ENCODE measurements at places on chromosomes 6 and 20.

- no peak for DNase-seq
Observed at GRCh38 chr6:18330548-18331081, 56.5 kb upstream of the RNF144B start.

DNA sequence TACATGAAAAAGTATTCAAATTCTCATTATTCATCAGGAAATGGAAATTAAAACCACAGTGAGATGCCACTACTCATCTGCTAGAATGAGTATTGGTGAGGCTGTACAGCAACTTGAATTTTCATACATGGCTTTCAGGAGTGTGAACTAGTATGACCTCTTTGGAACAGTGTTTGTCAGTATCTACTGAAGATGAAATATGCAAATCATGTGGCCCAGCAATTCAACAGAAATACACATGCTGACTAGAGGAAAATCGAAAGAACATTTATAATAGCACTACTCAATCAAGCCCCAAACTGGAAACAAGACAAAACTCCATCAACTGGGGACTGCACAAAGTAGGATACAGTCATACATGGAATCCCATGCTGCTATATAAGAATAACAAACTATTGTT lies 102.2 kb downstream of the DCDC2 start:
- DNase-seq = no peak

DNA sequence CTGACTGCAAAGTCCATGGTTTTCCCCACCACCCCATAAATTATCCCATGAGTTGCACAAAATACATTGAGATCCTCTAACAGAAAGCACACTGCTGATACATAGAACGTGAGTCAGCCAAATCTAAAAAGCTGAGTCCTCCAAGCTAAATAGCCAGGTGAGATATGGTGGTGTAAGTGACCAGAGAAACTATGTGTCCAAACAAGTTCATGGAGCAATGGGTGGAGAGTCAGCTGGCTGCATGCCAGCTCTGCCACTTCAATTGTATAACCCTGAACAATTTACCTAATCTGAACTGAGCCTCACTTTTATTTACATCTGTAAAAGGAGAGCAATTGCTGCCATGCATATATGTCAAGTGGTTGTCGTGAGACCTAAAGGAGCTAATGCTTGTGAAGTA lies 9.7 kb downstream of the SNAP25 start:
- DNase-seq = no peak

DNA sequence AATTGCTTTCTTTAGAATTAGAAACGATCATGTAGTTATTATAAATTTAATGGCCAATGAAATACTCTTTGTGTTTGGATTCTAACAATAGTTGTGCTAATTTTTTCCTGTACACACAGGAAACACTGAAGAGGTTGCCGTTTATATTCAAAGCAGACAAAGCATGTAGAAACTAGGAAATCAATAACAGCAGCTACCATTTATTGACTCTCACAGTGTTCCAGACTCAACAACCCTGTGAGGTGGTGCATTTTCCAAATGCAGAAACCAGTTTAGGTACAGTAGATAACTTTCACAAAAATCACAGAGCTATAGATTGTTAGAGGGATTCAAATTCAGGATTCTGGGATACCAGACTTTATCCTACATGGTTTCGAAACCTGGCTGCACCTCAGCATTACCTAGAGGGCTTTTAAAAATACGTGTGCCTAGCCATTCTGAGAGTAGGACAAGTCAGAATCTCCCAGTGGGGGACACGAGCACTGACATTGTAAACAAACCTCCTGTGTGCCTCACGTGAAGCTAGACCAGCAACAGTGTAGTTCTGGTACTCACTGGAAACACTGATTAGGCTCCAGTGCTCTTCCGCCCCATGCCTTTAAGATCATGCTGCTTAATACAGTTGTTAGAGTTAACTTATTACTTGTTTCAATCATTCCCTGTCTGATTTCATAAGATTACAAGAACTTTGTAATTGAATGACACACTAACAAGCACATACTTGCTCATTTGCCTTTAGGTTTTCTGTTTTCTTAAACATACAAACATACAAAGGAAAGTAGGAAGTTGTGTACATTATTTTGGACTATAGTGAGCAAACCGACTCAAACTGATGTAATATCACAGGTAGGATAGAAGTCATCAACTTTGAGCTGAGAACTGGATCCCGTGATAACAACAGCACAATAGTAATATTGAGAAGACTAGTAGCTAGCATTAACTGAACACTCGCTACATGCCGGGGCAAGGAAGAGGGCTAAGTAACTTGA lies 65.8 kb downstream of the MAP3K4 start:
- no peak for DNase-seq

GRCh38 chr20:44428174-44429016 lies 47.3 kb upstream of the TTPAL start:
- DNase-seq = no peak

- no peak for DNase-seq
Observed at GRCh38 chr6:106074146-106074545, 12.0 kb upstream of the PRDM1 start.

DNA sequence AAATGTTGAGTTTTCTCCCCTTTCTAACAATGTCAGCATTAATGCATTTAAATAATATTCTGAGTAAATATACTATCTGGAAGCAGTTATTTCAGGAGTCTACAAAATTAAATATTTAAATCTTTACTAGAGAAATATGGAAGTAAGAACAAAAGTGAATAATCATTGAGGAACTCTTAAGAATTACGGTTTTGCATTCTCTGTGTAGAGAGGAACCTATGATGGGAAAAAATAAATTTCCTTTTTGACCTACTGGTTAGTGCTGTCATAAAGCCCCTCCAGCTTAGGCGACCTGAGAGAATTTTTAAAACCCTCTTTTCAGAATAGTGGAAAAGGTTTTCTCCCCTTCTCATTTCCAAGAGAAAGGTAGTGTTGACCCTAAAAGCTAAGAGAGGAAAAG lies 64.8 kb downstream of the ATXN1 start:
- DNase-seq = no peak

- no peak for DNase-seq
Observed at GRCh38 chr6:69571234-69571633, 225.6 kb downstream of the LMBRD1 start.

DNA sequence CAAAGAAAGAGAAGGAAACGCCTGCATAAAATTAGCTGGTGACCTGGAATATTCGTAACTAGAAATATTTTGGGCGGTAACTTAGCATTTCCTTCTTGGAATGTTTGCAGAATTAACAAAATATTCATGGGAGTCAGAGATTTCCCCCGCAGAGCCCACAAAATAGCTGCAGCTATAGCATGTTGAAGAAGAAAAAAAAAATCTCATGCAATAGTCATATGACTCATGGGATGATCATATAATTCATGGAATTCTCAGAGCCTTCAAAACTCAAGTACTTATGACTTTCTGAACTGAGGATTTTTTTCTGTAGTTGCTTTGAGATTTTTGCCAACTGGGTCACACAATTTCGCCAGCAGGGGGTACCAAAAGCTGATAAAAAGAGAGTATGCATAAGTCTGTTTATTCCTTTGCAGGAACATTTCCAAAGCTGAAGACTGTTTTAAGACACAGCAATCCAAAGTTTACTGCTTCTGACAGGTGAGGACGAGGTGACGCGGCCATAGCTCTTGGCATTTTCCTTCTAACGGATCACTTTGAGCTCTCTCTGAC lies 586.0 kb upstream of the CHD6 start:
- DNase-seq = no peak

GRCh38 chr20:54364365-54364764 lies 111.0 kb upstream of the DOK5 start:
- no peak for DNase-seq

GRCh38 chr6:74334722-74335121 lies 638.7 kb downstream of the CD109 start:
- DNase-seq = no peak

GRCh38 chr20:19945732-19946670 lies 71.2 kb upstream of the NAA20 start:
- DNase-seq = no peak

DNA sequence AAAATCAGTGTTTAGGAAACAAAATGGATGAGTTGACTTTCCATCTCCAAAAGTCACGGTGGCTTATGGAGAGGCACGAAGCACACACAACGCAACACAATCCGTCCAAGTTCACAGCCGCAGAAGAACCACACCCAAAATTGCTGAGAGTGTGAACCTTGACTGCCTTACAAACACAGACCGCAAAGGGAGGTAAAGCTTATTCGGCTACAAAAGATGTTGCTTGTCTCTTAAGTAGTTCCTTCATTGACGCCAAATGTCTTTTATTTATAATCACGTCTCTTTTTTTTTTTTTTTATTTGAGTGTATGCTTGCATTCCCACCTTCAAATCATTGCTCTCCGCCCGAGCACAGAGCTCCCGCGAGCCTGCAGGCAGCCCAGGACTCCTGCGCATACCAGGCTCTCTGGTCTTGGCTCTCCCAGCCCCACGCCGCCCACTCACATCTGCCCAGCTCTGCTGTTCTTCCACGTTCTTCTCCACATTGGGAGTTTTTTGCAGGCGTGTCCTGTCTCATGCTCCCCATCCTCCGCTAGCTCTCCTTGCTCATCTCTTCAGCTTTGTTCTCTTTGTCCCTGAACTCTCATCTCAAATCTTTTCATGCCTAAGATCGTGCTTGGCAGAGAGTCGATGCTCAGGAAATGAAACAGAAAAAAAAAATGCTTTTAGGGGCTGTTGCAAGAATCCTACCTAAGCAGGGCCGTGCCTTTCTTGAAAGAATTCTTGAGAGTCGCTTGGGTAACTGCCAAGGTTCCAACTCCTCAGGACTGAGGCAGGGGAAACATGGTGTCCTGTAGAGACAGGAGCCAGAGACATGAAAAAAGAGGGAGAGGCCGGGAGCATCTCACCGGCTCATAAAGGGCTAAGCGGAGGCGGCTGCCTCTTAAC lies 25.8 kb downstream of the LY86 start:
- no peak for DNase-seq

DNA sequence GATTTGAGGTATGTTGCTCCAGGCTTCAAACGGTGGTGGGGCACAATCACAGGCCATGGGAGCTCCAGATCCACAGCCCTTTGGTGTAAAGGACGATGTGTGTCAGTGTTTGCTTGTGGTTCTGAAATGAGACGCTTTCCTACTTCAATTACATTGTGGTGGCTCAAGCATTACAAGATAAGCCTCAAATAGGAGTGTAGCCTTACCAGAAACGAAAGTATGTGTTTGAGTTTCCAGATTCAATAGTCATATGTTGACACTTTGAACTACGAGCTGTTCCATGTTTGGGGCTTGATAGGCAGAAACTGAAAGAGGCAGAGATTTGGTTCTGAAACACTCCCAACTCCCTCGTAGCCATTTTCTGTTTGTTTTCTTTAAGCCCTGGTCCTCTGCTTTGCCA lies 187.1 kb downstream of the MYLK4 start:
- DNase-seq = no peak

GRCh38 chr6:168122521-168122920 lies 43.5 kb upstream of the FRMD1 start:
- no peak for DNase-seq

DNA sequence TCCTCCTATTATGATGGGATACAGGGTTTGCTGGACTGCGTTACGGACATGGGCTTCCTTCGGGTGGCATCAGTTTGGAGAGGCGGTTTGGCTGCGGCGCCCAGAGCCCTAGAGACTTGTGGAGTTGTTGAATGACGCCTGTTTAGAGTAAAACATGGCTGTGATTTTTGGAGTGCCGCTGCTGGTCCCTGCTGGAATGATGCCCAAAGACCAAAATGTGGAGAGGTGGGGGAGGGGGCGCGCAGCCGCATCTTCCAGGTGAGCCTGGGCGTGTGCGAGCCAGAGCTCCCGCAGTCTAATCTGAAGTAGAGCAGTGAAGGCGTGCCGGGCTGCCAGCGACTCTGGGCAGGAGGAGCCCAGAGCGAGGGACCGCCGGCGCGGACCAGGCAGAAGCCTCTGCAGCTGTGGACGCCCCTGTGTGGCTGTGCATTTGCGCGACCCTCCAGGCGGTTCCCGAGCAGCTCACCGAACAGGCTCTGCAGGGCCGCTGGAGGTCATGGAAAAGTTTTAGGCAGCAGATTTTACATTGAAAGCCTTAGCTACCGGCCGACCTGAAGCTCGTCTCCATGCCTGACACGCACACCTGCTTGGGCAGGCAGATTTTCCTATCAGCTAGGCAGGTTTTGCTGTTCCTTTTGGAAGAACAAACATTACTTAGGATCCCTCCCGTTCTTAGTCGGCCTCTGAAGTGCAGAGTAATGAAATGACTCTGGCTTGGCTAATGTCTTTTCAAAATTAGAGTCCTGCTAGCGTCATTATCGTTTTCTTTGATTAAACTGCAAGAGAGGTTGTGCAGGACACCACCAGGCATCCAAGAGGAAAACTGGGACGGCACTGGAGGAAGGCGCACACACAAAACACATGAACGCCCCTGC lies 298.2 kb downstream of the PHACTR1 start:
- no peak for DNase-seq

DNA sequence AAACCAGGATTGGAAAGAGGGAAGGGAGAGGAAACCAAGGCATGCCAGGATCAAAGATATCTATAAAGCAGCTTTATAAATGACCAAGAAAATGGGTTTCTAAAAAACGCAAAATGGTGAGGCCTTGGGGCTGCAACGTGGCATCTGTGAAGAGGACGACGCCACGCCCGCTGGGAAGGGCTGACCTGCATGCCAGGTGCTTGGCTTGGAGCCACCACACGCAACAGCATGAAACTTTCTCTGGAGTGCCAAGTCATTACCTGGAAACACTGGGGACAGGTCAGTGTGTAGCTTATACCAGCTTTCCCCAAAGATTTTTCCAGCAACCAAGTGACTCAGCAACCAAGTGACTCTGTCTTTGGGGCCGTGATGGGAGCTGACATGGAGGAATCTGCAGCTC lies 82.5 kb downstream of the POPDC3 start:
- DNase-seq = no peak

DNA sequence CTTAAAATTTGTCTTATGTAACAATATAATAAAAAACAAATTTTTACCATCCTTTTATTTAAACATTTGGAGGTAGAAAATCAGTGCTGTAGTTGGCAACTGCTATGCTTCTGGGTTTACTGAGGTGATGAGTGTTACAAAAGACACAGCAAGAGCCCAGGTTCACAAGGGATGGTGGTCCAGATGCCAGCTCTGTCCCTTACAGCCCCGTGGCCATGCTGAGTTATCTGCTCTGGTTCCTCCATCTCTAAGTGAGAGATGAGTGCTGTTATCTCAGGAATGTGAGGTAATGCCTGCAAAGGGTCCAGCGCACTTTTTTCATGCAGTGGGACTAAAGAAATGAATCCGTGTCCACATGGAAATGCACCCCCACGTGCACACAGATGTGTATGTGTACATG lies 17.8 kb downstream of the SYNDIG1 start:
- DNase-seq = no peak

- DNase-seq = no peak
Observed at GRCh38 chr6:132060591-132060990, 109.4 kb upstream of the CCN2 start.

DNA sequence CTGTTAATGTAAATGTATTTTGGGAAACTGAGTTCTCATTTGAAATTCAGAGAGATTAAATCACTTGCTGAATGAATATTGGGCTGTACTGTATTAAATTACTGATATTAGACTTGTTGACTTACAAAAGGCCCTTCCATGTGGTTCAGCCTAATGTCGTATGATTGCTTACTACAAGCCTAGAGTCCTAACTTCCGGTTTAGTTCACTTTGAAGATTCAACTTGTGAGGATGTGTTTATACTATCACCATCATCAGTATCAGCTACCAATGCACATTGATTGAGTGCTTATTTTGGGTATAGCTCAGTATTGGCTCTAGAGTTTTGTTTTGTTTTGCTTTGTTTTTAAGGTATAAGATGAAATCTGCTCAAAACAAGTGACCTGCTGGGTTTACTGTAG lies 48.3 kb downstream of the FAM217A start:
- DNase-seq = no peak

All from stimulated activated CD4-positive, alpha-beta T cell treated with anti-CD3 and anti-CD28 coated beads, Interleukin-1b, Interleukin-23, amount 100 ng/mL, for 1 hour (primary cell).